ENCODE measurements at places on chromosomes 2 and 18. TPM values are rescaled to one million over a fixed set of nuclear protein-coding genes. Genes with fewer than 3 reads are reported as not detected.

ADD2 gene
- total RNA-seq, result 2.0 TPM

CCNYL1 gene
- 3.4 TPM for total RNA-seq

DNAJC5G gene
- total RNA-seq, result not detected

PAX3 gene
- not detected for total RNA-seq

TRMT61B gene
- total RNA-seq, result 20.0 TPM

IL36RN gene
- not detected for total RNA-seq

EGR4 gene
- 0.29 TPM for total RNA-seq

TUBB8B gene
- total RNA-seq, result not detected

SLC11A1 gene
- 0.09 TPM for total RNA-seq

C1QL2 gene
- not detected for total RNA-seq

CSRNP3 gene
- not detected for total RNA-seq

HMSD gene
- total RNA-seq, result 24.2 TPM

INHA gene
- not detected for total RNA-seq

Data from activated T-helper 17 cell treated with anti-CD3 and anti-CD28 coated beads, Interleukin-2, amount 50 U/mL, for 72 hours (primary cell).